ENCODE measurements at places on chromosomes 3 and 15.

DNA sequence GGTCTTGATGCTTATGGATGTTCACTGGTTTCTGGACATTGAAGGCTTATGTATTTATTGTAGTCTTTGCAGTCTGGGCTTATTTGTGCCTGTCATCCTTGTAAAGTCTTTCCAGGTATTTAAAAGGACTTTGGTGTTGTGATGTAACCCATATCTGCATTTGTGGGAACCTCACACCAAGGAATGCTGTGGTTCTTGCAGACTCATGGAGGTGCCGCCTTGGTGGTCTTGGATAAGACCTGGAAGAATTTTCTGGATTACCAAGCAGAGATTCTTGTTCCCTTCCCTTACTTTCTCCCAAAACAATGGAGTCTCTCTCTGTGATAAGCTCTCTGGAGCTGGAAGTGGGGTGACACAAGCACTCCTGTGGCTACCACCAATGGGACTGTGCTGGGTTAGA, 363.5 kb upstream of the NECTIN3 start:
- H3K27me3 ChIP-seq = peaks cover 5% of the 10 kb centered on the region
- peaks cover 2% of the 10 kb centered on the region for H3K36me3 ChIP-seq
- no peaks in the 10 kb centered on the region for H3K4me1 ChIP-seq

DNA sequence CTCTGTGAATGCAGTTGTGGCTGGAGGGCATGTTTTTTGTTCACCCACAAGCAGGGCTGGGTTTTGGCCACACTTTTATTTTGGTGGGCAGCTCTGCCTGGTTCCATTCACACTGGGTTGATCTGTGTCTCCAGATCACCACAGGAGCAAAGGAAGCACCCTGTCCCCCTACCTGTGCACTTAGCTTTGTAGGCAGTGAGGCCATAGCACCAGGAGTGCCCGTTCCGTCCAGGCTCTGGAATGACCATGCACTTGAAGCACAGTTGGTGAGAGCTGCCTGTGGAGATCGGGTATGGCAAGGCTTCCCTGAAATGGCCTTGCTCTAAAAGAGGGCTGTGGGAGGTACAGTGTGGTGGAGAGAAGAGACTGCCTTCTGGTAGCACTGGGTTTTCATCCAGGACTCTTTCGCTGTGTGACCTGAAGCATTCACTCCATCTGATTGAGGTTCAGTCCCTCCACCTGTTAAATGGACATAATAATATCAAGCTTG, 31.7 kb downstream of the MINAR1 start:
- H3K4me3 ChIP-seq = no peak overlapping the region
- H3K4me1 ChIP-seq = peaks cover 2% of the 10 kb centered on the region
- no peaks in the 10 kb centered on the region for H3K36me3 ChIP-seq

- H3K36me3 ChIP-seq = no peaks in the 10 kb centered on the region
- peaks cover 16% of the 10 kb centered on the region for H3K4me1 ChIP-seq
- no peaks in the 10 kb centered on the region for H3K27me3 ChIP-seq
- no peak overlapping the region for H3K27ac ChIP-seq
- H3K4me3 ChIP-seq = no peak overlapping the region
Measured at GRCh38 chr15:73608475-73608874, 24.7 kb downstream of the NPTN start.

DNA sequence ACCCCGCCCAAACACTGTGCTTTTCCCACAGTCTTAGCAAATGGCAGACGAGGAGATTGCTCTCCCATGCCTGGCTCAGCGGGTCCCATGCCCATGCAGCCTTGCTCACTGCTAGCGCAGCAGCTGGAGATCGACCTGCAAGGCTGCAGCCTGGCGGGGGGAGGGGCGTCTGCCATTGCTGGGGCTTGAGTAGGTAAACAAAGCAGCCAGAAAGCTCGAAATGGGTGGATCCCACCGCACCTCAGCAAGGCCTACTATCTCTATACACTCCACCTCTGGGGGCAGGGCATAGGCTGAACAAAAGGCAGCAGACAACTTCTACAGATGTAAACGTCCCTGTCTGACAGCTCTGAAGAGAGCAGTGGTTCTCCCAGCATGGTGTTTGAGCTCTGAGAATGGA, 27.2 kb upstream of the WDR5B start:
- peaks cover 22% of the 10 kb centered on the region for H3K36me3 ChIP-seq
- DNase-seq = no peak
- H3K4me3 ChIP-seq = no peak overlapping the region
- H3K27me3 ChIP-seq = no peaks in the 10 kb centered on the region
- H3K27ac ChIP-seq = no peak overlapping the region

DNA sequence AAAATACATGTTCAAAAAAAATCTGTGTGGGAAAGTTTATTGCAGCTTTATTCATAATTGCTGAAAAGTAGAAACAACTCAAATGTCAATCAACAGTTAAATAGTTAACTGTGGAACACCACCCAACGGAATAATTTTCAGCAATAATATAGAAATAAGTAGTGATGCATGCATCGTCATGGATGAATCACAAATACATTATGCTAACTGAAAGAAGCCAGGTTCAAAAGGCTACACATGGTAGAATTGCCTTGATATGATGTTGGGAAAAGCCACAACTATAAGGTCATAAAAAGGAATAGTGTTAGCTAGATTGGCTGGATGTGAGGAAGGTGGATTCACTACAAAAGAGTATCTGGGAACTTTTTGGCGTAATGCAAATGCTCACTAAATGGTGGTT, 82.0 kb downstream of the GMNC start:
- H3K4me3 ChIP-seq = no peak overlapping the region
- no peaks in the 10 kb centered on the region for H3K36me3 ChIP-seq
- DNase-seq = no peak
- no peak overlapping the region for H3K27ac ChIP-seq
- H3K4me1 ChIP-seq = no peaks in the 10 kb centered on the region

- no peaks in the 10 kb centered on the region for H3K4me1 ChIP-seq
- H3K4me3 ChIP-seq = no peak overlapping the region
Measured at GRCh38 chr3:126279853-126280252, 77.4 kb downstream of the KLF15 start.

GRCh38 chr3:157225001-157225400, 65.1 kb upstream of the CCNL1 start:
- H3K36me3 ChIP-seq = peaks cover 12% of the 10 kb centered on the region
- no peak overlapping the region for H3K4me3 ChIP-seq
- no peak overlapping the region for H3K27ac ChIP-seq
- no peaks in the 10 kb centered on the region for H3K4me1 ChIP-seq
- DNase-seq = no peak

DNA sequence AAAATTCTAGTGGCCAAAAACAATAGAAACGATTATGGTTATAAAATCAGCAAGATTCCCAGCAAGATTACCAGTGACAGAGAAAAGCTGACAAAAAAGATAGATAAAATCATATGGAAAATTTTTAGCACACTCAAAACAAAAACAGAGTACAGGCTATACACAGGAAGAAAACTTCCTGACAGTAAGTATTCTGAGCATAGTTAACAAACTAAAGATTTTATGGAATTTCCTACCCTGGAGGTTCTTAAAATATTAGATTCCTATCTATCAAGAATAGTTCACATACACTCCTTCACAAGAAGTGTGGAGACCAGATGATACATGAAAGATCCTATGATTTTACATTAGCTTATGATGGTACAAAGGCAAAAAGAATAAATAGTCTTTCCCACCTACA, 50.8 kb downstream of the ZNF148 start:
- DNase-seq = no peak
- peaks cover 7% of the 10 kb centered on the region for H3K36me3 ChIP-seq
- H3K27ac ChIP-seq = no peak overlapping the region
